Dermis blood vessel endothelial cell (primary cell): ENCODE measurements at places on chromosomes 7 and 10. TPM values are rescaled to one million over a fixed set of nuclear protein-coding genes. Genes with fewer than 3 reads are reported as not detected.

DNA sequence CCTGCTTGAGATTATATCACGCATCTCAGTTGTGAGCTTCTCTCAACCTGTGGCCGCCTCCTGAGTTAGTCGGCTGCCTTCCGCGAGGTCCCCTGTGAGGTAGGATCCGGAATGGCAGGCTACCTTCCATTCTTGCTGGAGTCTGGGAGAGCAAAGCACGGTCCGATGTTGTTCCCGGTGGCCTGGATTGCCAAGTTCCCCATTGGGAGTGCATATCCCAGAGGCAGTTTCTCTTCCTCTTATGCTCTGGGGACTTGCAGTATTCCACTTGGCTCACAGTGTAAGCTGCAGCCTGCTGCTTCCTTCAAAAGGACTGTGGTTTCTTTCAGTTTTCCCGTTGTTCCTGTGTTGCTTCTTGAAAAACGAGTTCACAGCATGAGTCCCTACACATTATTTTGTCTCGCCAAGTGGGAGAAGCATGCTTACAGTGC, 225.4 kb upstream of the ZWINT start:
- DNase-seq = no peak

- DNase-seq = no peak
Measured at GRCh38 chr7:35785250-35785649, 15.6 kb upstream of the SEPTIN7 start.

DNA sequence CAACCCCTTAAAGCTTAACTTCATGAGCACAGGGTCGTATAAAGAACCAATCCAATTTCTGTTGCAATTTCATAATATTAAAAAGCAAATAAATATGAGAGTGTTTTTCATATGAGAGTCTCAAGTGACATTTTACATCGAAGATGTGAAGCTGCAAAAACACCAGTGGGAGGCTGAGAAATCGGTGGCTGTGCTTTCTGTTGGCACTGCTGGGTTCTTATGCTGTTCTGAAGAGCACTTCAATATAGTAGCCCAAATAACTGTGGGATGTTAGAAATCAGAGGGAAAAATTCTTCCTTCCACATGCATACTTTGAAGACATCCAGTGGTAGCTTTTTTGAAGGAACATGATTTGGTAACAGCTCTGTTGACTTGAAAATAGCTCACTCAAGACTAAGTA, 245.8 kb downstream of the ARHGAP21 start:
- no peak for DNase-seq

- peak; percentile 86 for DNase-seq
Measured at GRCh38 chr10:71840177-71840957, 10.7 kb downstream of the PSAP start.

- DNase-seq = peak; percentile 9
Measured at GRCh38 chr10:62459072-62459471, 84.9 kb downstream of the ZNF365 start.

DNA sequence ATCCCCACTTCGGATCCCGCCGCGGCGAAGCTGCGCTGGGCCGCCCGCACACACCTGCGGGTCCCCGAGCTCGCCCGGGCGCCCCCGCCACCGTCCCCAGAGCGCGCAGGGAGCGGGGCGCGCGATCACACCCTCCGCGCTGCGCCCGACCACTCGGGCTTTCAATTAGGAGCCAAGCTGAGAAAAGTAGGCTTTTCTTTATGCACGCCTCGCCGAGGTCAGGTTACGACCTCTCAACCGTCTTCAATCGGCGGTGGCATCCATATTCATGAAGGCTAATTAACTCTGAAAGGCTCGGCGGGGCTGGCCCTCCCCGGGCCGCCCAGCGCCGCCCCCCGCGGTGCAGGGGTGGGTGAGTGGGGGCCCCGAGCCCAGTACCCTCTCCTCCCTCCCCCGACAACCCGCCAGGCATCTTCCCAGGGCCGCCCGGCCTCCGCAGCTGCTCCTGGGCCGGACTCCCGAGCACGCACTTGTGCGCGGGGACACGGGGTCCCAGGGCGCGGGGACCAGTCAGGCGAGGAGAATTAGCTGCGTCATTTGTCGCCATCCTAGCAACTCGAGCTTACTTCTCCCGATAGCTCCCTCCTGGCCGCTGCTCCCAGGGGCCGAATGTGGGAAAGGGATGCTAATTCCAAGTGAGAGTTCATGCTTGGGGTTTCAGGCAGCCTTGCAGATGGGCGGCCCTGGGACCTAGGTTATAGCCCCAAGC, 155.5 kb upstream of the LYZL2 start:
- peak; percentile 87 for DNase-seq

- DNase-seq = no peak
Measured at GRCh38 chr7:141624763-141625162, 73.6 kb downstream of the AGK start.

GRCh38 chr10:70537398-70538194, 59.0 kb downstream of the PALD1 start:
- DNase-seq = peak; percentile 35

DNA sequence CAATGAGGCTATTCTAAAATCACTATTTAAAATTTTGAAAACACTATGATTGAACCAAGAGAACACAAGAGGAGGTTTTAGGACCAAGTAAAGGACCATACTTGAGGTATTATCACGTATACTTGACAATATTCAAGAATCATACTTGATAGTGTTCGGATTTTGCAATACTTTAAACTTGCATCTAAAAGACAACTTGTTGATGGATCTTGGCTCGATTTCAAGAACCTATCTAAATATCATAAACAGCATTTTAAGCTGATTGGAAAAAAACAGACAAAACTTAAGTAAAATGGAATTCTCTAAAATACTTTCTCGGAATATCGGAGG, 1.3 kb downstream of the NAMPT start:
- DNase-seq = no peak

DNA sequence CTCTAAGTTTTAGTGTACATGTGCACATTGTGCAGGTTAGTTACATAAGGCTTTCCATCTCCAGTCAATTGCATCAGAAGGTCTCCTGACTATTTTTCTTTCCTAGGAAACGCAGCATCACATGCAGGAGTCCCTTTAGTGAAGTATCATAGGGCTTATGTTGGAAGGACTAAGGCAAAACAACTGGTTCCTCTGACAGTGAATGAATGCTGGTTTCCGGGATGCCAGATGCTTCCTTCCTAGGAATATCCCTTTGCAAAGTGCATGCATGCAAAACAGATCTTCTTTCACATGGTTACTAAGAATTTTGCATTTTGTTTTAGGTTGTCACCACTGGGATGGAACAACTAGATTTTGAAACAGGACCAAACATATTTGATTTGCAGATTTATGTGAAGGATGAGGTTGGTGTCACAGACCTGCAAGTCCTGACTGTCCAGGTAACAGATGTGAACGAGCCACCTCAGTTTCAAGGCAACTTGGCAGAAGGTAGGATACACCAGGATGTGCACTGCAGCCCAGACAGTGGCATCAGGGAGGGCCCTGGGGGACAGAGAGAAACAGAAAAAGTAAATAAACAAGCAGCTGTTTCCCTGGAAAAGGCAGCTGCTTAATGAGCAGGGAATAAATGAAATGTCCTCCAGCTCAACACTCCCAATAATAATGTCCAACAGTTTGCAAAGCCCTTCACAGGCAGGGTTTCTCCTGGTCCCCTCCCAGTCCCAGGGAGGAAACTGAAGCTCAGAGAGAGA, 17.8 kb downstream of the CDHR3 start:
- DNase-seq = no peak

DNA sequence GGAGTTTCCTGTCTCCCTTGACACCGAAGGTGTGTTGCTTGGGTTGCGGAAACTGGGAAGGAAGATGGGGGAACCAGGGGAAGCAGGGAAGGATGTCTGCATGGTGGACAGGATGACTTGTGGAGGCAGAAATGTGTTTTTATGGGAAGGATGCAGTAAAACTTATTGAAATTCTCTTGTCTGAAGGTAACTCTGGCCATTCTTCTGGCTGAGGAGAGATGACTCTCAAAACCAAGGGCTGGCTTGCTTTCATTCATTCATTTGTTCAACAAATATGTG, 1.5 kb downstream of the UBTD1 start:
- peak; percentile 71 for DNase-seq

DNA sequence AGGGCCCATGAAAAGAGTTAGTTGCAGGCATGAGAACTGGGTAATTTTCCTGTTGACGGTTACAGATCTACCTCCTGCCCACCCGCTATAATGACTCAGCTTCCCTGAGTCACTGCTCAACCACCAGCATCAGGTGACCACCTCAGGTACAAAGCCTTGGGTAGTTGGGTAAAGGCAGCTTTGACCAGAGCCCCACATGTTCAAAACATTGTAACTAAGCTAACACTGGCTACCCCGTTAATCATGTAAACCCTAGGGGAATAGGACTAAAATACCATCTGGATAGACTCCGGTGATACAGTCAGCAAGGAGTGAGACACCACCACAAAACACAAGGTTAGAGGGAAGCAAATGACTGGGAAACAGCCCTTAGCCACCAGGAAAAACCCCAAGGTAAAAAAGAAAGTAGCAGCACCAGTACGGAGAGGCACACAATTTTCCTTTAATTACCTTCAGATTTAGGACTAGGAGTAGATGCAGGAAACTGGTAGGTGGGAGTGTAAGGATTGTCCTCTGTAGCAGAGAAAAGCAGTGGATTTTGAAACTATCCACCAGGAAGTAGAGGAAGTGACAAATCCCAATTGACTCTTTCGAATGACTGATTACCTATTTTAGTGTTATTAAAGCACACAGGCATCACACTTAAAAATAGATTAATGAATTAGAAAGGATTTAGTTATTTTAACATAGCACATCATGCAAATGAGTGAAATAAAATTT, 103.5 kb upstream of the PDLIM1 start:
- DNase-seq = peak; percentile 69

- no peak for DNase-seq
Measured at GRCh38 chr7:101200862-101201599, at the start of gene MOGAT3. Gene MOGAT3 (minus strand): TSS chr7:101201036. CDS start chr7:101200854, 182 bp downstream.

DNA sequence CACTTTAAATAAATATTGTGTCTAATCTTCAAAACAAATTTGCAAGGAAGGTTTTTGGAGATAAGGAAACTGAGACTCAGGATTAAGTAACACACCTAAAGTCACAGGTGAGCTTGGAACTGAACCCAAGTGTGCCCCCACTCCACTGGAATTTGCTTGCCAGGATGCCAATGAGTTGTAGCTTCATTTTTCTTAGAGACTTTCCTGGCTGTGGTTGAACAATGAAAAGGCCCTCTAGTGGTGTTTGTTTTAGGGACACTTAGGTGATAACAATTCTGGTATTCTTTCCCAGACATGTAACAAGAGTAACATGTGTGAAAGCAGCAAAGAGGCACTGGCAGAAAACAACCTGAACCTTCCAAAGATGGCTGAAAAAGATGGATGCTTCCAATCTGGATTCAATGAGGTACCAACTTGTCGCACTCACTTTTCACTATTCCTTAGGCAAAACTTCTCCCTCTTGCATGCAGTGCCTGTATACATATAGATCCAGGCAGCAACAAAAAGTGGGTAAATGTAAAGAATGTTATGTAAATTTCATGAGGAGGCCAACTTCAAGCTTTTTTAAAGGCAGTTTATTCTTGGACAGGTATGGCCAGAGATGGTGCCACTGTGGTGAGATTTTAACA, 1.5 kb downstream of the IL6 start:
- DNase-seq = peak; percentile 86

DNA sequence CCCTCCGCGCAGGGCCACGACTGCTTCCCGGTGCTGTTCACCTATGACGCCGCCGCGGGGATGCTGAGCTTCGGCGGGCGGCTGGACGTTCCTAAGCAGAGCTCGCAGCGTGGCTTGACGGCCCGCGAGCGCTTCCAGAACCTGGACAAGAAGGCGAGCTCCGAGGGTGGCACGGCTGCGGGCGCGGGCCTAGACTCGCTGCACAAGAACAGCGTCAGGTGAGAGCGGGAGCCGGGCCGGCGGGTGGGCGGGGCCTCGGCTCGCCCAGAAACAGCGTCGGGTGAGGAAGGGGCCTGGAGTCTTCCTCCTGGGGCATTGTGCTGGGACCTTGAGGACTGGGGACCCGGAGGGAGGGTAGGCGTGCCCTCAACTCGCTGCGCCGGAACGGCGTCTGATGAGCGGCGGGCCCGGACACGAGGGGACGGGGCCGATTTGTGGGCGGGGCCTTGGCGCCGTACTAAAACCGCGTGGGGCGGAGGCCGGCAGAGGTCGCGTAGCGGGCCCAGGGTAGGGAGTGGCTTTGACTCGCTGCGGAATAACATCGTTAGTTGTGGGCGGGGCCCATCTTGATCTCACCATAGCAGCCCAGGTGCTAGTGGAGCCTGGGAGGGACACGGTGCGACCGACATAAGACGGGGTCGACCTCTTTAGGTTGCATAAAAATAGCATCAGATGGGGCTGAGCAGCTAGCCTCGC, 15.6 kb downstream of the PDAP1 start:
- peak; percentile 64 for DNase-seq

DNA sequence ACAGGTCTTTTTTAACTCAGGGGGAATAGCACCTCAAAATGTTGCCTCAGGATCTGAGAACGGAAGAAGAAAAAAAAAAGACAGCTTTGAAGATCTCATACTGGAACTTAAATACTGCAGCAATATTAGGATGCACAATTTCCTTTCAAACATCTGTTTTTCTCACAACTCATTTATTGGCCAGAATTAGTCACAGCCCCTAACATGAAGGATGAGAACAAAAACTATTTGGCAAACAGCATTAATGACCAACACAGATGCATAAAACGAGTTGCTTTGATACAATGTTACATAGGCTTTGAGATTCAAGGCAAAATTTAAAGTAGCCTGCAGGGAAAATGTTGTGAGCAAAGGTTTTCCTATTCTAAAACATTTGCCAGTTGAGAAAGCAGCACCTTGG, 36.5 kb downstream of the JMJD1C start:
- peak; percentile 70 for DNase-seq

- no peak for DNase-seq
Measured at GRCh38 chr10:24716295-24716694, 7.4 kb downstream of the ARHGAP21 start.

DNA sequence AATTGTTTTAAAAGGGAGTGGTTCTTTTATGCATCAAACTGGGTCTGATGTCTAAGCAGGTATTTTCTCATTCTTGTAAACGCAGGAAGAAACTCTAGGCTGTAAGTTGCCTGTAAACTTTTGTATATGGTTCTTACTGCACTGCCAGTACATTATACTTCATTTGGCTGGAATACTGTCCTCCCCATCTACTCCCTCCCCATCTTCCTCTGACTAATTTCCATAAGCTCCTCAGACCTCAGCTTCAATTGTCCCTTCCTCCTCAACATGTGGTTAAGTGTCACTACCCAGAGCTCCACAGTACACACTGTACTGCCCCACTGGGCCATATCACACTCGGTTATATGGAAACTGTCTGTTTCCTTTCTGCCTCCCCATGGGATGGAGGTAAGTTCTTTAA, 161.4 kb upstream of the MDFIC start:
- DNase-seq = no peak

- DNase-seq = peak; percentile 97
Measured at GRCh38 chr10:102225646-102226541, at the start of gene ELOVL3. Gene ELOVL3 (plus strand): TSS chr10:102226299. CDS start chr10:102226549, 250 bp downstream.

DNA sequence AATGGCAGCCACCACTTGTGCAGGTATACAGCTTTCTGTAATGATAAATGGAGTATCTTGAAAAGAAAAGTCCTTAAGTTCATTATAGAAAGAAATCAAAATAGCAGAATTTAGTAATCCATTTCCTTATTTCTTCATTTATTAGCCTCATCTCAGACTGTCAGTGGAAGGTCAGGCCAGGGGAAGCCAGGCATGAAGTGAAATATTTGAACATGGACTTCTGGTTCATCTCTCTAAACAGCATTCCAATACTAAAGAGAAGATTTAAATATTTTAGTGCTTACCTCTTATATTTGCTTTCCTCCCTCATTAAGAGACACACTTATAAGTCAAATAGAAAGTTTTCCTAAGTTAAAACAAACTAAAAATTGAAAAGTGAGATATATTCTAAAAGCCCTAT, 26.8 kb downstream of the TRDMT1 start:
- no peak for DNase-seq

ATAD1 gene
- 34.9 and 38.3 TPM in 2 replicates for total RNA-seq

TET1 gene
- total RNA-seq = 1.2 TPM in 2 replicates

FBXL13 gene
- 0.60 and 0.85 TPM in 2 replicates for total RNA-seq

PLXNA4 gene
- total RNA-seq = 1.5 and 14.9 TPM in 2 replicates

TMEM248 gene
- 92.6 and 97.2 TPM in 2 replicates for total RNA-seq
